ENCODE measurements at places on chromosomes 1 and 21. TPM values are rescaled to one million over a fixed set of nuclear protein-coding genes. Genes with fewer than 3 reads are reported as not detected.

DNA sequence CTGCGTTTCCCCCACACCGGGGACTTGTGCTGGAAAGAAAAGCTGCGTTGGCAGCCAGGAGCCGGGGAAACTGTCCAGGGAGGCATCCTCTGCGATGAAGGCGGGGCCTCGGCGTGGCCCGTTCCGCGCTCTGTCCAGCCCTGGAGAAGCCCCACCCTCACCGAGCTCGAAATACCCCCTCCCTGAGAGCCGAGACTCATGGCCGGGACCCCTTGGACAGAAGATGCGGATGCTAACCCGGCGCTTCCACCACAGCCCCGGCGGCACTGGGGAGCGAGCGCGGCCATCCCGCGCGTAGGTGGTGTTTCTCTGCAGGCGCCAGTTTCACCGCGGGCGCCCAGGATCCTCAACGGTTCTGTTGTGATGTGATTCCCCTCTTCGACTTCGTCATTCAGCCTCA lies 31.6 kb downstream of the PDE9A start:
- no peak for DNase-seq

HYI gene
- polyA plus RNA-seq: 18.3 TPM

DNA sequence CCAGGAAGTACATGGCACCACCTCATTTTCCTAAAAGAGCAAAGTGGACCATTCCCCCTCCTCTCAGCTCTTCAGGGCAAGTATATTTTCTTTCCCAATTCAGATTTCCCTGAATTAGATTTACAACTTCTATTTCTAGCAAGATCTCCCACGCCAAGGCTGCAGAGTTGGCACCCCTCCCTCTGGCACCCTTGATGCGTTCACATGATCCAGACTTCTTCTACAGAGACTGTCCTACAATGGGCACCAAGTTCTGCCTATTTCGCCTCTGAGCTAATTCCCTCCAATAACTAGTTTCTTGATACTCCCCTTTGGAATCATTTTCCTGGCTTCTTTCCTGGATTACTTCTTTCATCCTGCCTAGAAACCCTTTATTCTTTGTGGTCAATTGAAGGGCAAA lies 122.0 kb downstream of the CDC7 start:
- DNase-seq: no peak

DNA sequence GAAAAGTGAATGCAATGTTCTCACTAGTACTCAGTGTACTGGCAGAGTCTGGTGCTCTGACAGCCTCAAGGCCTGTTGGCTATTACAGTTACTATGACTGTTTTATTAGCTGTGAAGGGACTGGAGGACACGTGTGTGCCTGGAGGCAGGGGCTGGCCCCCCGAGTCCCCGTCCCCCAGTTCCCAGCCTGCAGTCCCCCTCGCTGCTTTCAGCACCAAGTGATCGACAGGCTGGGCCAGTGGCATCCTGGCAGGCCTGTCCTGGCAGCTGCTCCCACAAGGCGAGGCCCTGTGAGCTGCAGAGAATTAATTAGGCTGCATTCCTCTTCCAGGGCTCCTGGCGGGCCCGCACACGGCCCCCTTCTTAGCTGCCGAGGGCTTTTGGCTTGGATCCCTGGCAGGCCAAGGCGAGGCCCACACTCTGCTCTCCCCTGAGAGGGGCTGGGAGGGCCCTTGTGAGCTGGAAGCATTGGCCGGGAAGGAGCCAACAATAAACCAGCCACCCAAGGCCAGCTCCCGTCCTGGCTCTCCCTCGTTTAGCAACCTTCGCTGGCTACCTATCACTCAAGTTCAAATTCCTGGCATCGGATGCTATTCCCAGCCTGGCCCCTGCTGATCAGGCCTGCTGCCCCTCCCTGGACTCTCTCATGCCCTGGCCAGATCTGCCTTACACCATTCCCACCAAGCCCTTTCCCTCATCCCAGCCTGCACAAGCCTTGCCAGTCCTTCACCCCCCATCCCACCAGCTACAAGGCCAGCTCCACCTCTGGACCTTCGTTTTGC lies 9.8 kb downstream of the EDN2 start:
- DNase-seq: no peak

Data from forelimb muscle (tissue), 1 donor.